ENCODE measurements at places on chromosomes 7 and 10.

DNA sequence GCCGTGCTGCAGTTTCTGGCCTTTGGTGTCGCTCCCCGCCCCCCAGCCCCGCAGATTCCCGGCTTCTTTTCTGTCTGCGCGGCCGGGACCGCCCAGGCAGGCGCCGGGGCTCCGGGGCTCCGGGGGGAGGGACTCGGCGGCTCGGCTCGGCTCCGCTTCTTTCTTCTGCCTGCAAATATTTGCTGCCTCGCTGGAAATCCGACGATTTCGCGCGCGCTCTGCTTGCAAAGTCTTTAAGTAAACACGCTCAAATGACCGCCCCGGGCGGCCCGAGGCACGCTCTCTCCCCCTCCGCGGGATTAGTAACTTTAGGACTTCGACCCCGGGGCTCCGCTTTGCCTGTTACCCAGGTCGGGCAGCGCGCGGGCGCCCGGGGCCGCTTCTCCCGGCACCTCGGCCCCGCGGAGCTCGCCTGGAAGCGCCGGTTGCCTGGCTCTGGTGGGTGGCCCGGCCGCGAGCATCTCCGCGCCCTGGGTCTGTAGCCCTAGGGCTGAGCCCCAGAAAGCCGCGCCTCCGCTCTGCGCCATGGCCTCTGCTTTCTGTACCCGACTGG is 3.9 kb upstream of the GATA3 start:
- no peak for DNase-seq

DNA sequence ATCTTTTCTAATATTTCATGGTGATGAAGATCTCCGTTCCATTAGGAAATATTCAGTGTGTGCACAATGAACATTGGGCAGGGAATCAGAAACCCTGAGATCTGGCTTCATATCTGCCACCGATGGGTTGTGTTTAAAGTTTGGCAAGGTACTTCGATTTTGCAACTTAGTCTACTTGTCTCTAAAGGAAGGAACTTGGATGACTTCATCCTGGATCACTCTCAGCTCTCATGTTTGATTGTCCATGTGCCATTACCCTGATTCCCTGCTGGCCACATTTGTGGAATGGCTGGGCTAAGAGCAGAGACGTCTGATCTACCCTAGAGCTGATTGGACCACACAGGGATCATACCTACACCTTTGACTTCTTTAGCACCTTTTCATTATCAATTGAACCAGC is 177.0 kb upstream of the KMT2E start:
- no peak for DNase-seq

GRCh38 chr10:5442065-5442989 is 30.0 kb downstream of the NET1 start:
- no peak for DNase-seq

DNA sequence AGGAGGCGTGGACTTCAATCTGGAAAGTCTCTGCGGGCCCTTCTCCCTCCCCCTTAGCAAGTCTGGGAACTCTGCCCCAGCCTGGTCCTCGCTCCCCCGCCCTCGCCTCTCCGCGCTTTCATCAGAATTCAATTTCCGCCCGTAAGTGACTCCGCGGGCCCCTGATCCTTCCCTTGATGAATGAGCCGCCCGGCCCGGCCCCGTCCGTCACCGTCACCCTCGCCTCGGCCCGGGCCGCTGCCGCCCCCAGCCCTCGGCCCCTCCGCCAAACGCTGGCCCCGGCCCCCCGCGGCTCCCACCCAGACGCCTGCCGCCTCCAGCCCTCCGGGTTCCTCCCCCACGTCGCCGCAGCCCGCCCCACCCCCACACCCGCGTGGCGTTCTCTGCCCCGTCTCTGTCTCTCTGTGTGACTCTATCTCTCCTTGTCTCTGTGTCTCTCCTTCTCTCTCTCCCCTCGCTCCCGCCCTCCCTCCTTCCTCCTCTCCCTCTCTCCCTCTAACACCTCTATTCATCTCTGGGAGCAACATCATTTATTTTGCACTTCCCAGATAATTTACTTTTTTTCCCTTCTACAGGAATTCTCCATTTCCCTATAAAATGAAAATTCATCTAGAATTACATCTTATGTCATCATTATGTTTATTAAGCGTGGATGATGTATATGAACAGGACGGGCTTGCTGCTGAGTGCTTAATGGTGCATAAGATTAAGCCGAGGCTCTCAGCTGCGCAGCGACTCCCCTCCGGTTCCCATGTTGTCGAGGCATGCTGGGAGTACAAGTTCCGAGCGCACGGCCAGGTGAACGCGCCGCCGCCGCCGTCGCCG is 91.2 kb upstream of the PAX2 start:
- DNase-seq: no peak

- no peak for DNase-seq
Measured at GRCh38 chr10:81026591-81026990, 488.9 kb downstream of the SH2D4B start.

- no peak for DNase-seq
Measured at GRCh38 chr10:85222300-85222699, 893.9 kb downstream of the CCSER2 start.

DNA sequence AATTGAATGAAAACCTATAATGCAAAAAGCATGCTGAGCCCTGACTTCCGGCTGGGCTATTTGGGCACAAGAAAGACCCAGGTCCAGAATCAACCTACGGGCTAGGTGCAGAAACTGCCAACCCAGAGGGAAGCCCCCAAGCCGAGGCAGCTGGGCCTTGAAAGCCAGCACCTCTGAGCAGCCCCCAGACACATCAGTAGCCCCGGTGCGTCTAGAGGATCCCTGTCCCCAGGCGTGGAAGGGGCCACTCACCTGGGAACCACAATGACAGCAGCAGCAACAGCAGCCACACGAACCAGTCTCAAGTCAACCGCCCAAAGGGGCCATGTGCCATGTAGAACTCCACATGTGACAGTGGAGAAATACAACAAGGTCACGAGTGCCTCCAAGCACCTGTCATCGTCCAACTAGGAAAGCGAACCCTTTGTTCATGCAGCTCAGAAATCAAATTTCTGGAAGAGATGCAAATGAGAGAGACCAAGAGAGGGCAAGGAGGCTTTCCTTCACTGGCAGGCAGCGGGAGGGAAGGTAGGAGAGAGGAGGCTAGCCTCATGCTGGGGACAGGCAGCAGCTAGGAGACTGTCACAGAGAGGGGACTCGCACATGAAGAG is 57.5 kb upstream of the CHST15 start:
- no peak for DNase-seq

GRCh38 chr10:58575491-58575890 is 62.8 kb downstream of the BICC1 start:
- no peak for DNase-seq

DNA sequence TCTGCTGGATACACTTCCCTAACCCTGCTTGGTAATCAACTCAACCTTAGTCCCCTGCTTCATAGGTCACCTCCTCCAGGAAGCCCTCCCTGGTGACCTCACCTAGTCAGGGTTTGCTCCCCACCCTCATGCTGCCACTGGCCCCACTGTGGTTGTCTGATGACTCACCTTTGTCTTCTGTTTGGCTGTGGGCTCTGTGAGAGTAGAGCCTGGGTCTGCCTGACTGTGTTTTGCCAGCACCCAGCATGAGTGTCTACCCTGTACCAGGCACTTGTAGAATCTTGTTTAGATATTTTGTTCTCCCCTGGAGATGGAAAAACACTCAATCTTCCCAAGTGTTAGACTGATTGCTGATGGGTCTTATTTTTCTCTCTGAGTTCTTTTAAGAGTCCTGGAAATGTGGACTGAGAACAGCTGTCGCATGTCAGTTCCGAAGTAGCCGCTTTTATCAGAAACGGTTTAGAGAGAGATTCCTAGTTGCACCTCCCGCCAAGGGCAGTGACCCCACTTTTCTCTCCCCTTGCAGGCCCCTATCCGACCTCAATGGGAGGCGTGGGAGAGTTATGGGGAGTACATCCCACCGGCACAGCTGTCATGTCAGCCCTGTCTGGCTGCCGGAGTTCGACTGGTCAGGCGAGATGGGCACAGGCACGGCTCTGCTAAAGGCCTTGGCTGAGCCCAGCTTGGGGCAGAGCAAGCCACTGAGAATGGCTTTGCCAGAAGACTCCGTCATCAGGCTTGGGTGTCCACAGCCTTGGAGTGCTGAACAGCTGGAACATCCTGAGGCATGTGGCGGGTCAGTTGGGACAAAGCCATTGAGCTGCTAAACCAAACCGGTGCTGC is 134.3 kb downstream of the GRK5 start:
- no peak for DNase-seq

GRCh38 chr7:156166692-156167416 is 354.6 kb upstream of the SHH start:
- DNase-seq: no peak

DNA sequence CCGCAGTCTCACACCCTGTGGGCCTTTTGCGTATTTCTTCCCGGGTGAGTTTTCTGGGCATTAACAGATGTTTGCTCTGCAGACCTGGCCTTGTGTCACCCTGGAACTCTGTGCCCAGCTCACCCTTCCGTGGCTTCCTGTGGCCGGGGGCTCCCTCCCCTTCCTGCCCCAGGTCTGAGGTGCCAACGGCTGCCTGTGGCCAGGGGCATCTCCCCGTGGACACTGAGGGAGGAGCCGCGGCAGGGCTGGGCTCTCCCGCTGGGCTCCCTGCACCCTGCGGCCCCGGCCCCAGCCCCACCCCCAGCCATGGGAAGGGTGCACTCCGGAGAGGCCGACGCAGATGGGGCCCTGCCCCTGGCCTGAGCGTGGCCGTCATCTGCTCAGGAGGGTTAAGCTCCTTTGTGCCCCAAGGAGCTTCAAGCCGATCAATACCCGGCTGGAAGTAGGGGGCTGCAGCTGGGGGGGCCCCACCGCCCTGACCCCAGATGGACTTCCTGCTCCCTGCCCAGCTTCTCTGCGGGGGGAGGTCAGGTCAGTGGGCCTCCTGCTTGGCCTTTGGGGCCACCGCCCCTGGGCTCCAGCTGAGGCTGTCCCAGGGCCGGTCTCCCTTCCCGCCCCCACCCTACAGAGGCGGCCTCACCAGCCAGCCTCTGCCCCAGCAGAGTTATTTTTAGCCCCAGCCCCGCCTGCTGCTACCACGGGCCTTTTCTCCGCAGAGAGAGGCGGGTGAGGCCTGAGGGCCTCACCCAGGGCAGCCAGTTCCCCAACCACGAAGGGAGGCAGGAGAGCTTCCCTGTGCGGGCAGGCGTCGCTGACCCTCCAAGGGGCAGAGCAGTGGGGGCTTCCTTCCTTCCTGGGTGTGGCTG is 24.2 kb downstream of the PWWP2B start:
- DNase-seq: peak; percentile 56

DNA sequence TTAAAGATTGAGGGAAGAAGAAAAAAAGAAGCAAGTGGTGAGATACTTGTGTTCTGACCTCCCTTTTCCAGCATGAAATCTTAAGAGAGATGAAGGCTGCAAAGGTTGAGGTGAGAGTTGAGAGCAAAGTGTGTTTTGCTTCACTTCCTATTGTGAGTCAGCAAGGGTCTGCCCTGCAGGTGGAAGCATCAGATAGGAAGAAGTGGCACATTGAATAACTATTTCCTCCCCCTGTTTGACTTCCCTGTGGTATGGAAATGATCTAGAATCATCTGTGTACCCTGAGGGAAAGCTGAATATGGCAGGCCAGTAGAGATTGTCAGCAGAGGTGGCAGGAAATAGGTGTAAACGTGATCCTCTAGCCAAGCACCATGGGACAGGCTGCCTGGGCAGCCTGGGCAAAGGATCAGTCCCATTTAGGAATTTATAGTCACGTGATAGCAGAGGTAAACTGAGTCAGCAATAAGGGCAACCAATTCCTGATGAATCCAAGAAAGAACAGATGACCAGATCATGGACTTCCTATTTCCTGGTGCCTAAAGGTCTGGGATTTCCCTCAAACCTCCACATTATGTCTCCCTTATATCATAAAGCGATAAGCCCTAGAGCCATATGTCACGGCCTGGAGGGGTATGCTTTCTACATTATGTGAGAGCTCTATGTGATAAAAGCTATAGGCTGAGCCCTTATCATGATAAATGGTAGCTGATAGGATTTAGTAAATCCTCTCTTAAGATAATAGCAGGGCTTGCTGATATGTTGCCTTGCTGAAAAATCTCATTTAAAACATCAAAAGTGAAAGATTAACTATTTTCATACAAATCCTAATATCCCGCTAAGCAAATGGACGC is 287.0 kb downstream of the MDFIC start:
- no peak for DNase-seq

DNA sequence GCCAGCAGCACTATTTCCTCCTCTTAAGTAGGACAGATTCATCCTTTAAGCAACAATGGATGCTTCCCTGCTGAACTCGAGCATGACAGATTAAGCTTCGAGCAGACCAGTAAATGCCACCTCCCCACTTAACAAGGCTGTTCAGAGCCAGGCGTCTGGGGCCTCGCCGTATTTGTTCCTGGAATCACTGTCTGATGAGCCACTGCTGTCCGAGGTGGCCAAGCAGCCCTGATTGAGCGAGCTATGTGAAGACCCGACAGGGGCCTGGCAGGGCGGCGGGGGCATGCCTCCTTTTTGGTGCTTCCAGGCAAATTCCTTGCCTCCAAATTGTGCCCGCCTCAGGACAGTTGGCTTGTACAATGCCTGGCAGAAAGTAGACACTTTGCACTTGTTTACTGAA is 862.6 kb downstream of the NRG3 start:
- DNase-seq: no peak

- DNase-seq: peak; percentile 67
Measured at GRCh38 chr7:86643561-86644281, at the start of gene GRM3. TSS of gene GRM3 (plus strand) at chr7:86643909. CDS start at chr7:86765146, 121,237 bp downstream.

GRCh38 chr7:31234836-31235605 is 105.5 kb downstream of the NEUROD6 start:
- DNase-seq: no peak

- DNase-seq: peak; percentile 92
Measured at GRCh38 chr10:99620711-99621453, 643 bp upstream of the SLC25A28 start.

- no peak for DNase-seq
Measured at GRCh38 chr7:106216517-106216922, 68.3 kb downstream of the NAMPT start.

DNA sequence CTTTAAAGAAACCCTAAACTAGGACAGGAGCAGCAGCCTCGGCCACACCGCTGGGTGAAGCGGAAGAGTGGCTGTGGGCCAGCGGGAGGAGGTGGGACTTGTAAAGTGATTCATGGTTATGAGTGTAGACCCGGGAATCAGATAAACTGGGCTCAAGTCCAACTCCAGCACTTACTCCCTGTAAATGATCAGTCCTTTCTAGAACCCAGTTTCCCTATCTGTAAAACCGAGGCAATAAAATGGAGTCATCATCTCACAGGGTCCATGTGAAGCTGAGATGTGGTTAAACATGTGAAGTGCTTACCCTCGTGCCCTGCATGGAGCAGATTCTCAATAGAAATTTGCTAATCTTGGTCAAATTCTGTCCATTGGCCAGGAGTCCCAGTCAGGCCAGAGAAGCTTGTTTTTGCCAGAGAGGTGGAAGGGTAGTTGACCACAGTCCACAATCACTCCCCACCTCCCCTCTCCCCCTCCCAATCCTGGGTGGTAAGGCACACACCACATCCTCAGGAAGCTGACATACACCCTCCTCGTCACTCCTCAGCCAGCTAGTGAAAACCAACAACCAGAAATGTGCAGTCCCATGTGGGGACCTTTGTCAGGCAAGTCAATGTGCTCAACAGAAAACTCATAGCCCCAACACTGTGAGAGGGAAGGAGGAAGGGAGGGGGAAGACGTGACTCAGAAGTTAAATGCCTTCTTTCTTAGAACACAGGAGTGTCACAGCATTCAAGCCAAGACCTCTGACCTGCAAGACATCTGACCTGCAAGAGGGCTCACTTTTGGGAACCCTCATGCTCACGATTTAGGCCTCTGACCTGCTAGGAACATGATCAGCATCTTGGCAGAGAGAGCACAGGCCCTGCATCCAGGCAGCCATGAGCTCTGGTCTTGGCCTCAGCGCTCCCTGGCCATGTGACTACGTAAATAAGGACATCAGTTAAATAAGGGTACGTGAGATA is 145.1 kb downstream of the PLXNA4 start:
- DNase-seq: no peak

GRCh38 chr7:126499481-126499880 is 753.3 kb downstream of the GRM8 start:
- no peak for DNase-seq
